ENCODE measurements at places on chromosomes 1 and 21.

DNA sequence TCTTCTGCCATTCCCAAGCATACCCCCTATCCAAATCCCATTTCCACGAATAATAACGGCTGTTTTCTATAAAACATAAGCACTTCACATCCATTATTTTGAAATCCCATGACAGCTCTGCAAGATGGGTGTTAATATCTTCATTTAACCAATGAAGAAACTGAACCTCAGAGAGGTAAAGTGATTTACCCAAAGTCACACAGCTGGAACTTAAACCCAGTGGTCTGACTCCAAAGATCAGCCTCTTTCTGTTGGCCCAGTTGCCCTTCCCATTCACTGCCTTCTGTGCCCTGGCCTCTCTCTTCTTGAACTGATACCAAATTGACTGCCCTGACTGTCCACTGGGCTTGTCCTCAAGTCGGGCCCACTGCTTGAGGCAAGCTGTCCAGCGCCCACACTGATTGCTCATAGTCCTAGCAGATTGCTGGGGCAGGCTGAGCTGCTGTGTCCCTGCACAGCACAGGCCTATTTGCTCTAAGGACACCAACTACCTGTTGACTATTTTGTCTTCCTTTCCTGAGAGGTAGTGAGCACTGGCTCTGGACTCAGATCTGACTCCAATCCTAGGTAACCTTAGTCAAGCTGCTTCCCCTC, 19.3 kb downstream of the TAL1 start:
- DNase-seq, result no peak

DNA sequence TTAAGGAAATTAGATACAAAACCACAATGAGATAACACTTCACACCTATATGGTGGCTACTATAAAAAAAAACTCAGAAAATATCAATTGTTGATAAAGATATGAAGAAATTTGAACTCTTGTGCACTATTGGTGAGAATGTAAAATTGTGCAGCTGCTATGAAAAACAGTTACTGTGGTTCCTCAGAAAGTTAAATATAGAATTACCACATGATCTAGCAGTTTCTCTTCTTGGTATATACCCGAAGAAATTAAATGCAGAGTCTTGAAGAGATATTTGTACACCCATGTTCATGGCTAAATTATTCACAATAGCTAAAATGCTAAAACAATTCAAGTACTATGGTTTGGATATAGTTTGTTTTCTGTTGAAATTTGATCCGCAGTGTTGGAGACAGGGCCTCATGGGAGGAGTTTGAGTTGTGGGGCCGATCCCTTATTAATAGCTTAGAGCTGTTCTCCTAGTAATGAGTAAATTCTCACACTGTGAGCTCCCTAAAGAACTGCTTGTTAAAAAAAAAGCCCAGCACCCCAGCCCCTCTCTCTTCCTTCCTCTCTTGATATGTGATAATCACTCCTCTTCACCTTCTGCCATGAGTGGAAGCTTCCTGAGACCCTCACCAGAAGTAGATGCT, 1412.1 kb downstream of the PLA2G4A start:
- DNase-seq, result no peak

GRCh38 chr1:71053146-71053545, 5.5 kb upstream of the PTGER3 start:
- no peak for DNase-seq

GRCh38 chr1:247273013-247273412, 17.1 kb downstream of the VN1R5 start:
- DNase-seq, result no peak

DNA sequence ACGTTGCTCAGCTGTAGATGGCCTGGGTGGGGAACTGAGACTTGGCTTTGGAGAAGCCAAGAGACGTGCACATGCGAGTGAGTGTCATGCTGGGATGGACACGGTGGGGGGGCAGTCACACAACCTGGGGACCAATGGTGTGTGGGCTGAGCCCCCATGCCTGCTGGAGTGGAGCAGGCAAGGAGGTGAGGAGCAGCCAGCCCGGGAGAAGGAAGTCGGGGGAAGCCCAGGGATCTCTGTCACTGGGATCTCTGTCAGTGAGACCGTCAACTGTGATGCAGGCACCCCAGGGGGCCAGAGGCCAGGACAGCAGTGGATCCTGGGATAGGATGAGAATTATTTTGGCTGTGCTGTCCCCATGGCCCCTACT, 11.0 kb upstream of the ZNF669 start:
- no peak for DNase-seq

DNA sequence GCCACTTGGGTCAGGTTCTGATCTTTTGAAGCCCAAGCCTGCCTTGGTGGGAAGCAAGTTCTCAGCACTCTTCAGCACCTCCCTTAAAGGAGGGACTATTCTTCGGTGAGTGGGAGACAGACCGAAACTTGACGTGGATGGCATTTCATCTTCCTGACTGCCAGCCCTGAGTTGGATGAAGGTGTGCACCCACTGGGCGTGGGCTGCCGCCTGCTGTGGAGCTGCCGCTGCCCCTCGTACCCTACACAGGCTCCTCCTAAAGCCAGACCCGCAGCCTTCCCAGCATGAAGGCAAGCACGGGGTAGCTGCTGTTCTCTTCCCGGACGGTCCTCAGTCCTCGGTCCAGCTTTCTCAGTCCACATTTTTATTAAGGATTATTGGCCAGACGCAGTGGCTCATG, 84.2 kb downstream of the SLC66A1 start:
- no peak for DNase-seq

- DNase-seq, result no peak
These were observed 860.4 kb downstream of the PLA2G4A start for GRCh38 chr1:187689129-187689528.

DNA sequence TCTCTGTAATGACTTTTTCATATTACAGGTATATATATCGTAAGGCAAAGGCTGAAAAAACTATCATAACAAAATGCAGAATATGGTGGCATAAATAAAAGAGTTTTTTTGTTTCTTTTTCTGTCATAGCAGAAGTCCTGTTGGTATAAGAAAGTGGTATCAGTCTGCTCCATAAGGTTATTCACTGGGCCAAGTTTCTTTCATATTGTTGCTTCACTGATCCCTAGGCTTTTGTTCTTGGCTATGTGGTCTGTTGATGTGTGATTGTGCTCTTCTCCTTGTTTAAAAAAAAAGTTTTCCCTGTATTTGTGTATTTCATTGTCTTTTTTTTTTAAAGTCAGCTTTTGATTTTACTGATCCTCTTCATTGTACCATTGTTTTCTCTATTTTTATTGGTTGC, 26.0 kb downstream of the PTBP2 start:
- DNase-seq, result no peak

DNA sequence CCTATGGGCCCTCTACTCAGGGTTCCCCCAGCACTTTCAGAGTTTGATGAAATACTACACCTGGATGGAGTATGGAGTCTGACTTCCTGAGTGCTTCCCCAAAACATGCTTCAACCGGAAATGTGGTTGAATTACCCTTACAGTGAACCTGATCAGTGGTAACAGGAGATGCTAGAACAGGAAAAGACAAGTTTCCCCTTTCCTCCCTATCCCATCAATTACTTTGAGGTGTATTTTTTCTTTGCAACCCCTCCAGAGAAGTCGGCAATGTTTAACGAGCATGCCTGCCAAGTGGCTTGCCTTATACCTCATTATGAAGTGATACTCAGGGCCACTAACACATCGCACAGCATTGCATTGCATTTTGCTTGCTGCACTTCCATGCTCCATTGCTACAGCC, 7.0 kb downstream of the KRTAP15-1 start:
- no peak for DNase-seq

GRCh38 chr1:99560207-99561040, 85.5 kb upstream of the PALMD start:
- DNase-seq, result no peak

DNA sequence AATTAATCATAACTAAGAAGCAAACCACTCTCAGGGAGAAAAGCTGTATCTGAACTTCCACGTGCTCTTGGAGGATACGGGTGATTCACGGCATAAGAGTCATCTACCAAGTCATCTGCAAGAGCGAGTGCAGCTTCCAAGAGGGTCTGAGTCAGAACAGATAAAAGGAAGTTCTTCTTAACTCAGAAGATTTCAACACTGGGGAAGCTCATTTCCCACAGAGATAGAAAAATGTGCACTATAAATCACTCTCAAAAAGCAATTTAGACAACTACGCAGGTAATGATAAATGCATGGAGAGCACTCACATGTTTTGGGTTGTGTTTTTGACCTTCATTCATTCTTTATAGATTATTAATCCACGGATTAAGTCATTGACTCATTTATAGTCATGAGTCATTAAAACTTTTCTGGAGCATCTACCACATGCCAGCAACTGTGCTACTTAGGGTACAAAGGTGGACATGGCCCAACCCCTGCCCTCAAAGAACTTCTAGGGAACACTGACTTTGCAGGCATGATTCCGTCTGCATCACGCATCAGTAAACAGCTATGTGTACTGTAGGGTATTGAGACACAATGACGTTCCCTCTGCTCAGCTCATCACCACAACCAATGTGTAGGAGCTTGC, 20.8 kb downstream of the KCNJ15 start:
- DNase-seq, result peak; percentile 90

DNA sequence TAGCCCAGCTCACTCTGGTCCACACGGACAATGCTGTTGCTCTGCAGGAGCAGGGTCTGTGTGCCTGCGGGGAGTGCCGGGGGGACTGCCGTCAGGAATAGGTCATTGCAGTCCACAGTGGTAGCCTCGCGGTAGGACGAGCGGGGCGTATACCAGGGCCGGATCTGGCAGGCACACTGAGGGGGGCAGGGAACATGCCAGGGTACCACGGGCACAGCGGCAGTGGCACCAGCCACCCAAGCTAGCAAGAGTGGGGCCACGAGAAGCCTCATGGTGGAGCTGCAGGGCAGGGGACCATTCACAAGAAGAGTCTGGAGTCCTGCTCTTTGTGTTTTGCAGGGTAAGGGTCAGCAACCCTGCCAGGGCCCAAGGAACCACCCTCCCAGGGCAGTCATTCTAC, 65.8 kb downstream of the LRRN2 start:
- DNase-seq, result no peak

- DNase-seq, result no peak
These were observed 24.7 kb downstream of the MEF2D start for GRCh38 chr1:156475568-156476500.

GRCh38 chr1:226110249-226111097, 48.0 kb downstream of the H3-3A start:
- DNase-seq, result no peak

- DNase-seq, result no peak
These were observed 208.2 kb downstream of the BACH1 start for GRCh38 chr21:29506947-29507346.

DNA sequence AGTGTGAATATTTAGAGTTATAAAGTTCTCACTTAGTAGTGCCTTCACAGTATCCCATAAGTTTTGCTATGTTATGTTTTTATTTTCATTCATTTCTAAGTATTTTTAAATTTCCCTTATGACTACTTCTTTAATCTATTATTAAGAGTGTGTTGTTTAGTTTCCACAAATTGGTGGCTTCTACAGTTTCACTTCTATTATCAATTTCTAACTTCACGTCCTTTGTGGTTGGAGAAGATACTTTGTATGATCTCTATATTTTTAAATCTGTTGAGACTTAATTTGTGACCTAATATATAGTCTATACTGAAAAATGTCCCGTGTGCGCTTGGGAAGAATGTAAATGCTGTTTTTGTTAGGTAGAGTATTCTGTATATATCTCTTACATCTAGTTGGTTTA, 11.7 kb downstream of the CHIA start:
- no peak for DNase-seq

DNA sequence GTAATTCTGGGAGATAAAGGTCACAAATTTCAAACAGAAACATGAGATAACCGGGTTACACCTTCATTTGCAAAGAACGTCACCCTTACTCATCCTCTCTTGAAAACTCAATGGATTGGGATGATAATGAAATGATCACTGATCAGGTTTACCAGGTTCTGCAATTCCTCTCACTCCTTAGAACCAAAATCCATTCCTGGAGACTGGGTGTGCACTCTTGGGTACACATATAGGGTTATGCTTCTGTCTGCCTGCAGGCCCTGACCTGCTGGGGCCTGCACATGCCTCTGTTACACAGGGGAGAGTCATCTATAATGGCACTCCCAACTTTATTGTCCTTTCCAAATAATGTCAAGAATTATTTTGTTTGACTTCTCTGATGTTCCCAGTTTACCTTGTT, 8.3 kb downstream of the SUSD4 start:
- no peak for DNase-seq

- DNase-seq, result no peak
These were observed 221.3 kb downstream of the MRPL39 start for GRCh38 chr21:25385911-25386474.

DNA sequence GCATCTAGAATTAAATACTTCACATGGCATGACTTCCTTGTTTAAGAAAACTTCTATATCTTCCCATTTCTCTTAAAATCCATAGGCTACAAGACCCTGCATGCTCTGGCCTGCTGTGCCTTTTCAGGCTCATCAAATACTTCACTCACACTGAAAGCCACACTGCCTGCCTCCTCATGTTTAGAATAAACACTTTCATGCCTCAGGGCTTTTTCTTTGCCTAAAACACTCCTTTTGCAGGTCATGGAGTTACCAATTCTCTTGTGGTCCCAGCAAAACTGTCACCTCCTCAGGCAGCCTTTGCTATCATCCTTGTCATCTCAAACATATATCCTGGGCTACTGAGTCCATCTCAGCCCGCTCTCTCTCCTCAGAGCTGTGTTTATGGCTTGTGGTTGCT, 5.5 kb downstream of the SGIP1 start:
- DNase-seq, result no peak

All from RWPE2 (cell line).